NB4 (cell line): ENCODE measurements at places on chromosomes 13 and 19.

DNA sequence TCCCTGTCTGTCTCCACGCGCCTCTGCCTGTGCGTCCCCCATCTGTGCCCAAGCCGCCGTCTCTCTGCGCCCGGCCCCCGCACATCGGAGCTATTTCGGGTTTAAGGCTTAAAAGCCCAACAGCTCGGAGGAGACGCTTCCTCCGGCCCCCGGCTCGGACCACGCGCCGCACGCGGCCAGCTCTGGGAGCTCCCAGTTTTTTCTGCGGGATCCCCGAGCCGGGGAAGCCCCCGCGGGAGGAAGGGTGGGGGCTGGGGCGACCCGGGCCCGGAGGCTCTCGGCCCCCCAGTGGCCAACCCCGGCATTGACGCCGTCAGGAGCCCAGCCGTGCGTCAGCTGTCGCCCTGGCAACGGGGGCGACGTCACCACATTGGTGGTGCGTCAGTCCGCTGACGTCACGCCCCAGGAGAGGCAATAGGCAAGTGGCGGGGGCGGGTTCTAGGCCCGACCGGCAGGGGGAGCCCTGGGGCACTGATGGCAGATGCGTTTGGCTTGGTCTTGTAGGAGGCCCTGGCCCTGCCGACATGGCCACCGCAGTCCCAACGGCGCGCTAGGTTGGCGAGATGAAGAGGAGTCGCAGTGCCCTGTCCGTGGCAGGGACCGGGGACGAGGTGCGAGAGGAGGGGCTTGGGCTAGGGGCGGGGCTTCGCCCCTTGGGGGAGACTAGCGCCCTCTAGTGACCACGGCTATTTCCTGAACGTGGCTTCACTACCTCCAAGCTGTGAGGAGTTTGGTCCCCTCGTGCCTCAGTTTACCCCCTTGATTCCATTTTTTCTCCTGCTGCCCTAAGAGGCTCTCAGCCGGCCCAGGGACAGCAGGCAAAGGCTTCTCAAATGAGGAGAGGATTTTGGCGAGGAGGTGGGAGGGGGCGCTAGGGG, 3.7 kb upstream of the PDE4A start:
- DNase-seq, result peak; percentile 99

DNA sequence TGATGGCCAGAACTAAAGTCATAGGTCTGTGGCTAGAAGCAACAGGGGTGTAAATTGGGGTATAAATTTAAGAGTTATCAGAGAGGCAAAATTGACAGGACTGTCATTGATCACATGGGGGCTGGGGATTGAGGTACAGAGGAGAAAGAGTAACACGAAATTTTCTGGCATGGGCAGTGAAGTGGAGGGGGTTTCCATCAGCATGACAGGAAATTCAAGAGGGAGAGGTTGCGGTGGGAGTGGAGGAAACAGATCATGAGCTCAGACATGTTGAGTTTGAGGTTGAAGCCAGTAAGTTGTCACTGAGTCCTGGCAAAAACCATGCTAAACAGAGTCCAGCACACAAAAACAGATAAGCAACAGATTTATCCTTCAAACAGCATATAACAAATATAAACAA, 192.1 kb upstream of the TSC22D1 start:
- no peak for DNase-seq

GRCh38 chr19:7694499-7694898, 7.4 kb downstream of the FCER2 start:
- peak; percentile 41 for DNase-seq

DNA sequence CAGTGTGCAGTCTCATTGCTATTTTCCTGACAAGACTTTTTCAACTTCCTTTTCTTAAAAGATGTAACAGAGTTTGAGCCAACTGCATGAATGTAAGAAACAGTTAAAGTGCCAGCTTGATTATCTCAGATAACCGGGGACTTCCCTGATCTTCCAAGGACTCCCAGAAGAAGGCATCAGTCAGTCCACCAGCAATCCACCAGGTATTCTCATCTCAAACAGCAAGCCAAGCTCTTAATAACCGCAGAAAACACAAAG, 350.1 kb downstream of the LIG4 start:
- DNase-seq, result no peak

- DNase-seq, result peak; percentile 87
Measured at GRCh38 chr19:40403262-40403984, 9.8 kb downstream of the PRX start.

- DNase-seq, result no peak
Measured at GRCh38 chr19:16018801-16019551, 57.3 kb upstream of the TPM4 start.

- DNase-seq, result no peak
Measured at GRCh38 chr13:105602956-105603670, 932.3 kb downstream of the EFNB2 start.
